ENCODE measurements at places on chromosomes 12 and 14. TPM values are rescaled to one million over a fixed set of nuclear protein-coding genes. Genes with fewer than 3 reads are reported as not detected.

DNA sequence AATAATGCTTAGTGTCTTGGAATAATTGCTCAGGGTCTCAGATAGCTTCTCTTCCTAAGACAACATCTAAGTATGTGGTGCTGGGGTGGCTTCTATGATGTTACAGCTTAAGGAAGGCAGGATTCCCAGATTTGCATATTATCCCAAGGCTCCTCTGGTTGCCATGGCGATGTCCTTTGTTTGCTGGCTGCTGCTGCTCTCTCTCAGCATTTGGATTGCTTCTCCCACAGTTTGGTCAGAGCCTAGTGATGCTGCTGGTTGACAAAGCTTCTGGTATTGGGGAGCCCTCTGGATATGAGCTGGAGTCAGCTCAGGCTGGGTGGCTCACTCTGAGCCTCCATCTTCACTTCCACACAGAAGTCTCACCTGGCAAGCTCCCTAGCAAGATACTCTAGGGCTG, 56.4 kb upstream of the FBXO33 start:
- no peaks in the 10 kb centered on the region for H3K27me3 ChIP-seq
- no peak overlapping the region for H3K27ac ChIP-seq
- H3K36me3 ChIP-seq = no peaks in the 10 kb centered on the region
- peak; percentile 65 for DNase-seq
- no peak overlapping the region for H3K4me3 ChIP-seq

GRCh38 chr12:105704787-105705186, 374.3 kb downstream of the C12orf75 start:
- H3K27me3 ChIP-seq = no peaks in the 10 kb centered on the region
- no peak overlapping the region for H3K4me3 ChIP-seq
- no peaks in the 10 kb centered on the region for H3K4me1 ChIP-seq
- no peaks in the 10 kb centered on the region for H3K36me3 ChIP-seq
- no peak overlapping the region for H3K27ac ChIP-seq

- no peak overlapping the region for H3K27ac ChIP-seq
- no peaks in the 10 kb centered on the region for H3K27me3 ChIP-seq
- peaks cover 11% of the 10 kb centered on the region for H3K4me1 ChIP-seq
Measured at GRCh38 chr14:102854091-102854703, 68.3 kb upstream of the AMN start.

DIO3 gene
- not detected for total RNA-seq

Measured in stomach (tissue), 19 donors.